Mesenteric fat pad (tissue), 1 donor: ENCODE measurements at places on chromosomes 3 and 15. TPM values are rescaled to one million over a fixed set of nuclear protein-coding genes. Genes with fewer than 3 reads are reported as not detected.

The DLEC1 gene
- total RNA-seq, result 1.9 TPM

DNA sequence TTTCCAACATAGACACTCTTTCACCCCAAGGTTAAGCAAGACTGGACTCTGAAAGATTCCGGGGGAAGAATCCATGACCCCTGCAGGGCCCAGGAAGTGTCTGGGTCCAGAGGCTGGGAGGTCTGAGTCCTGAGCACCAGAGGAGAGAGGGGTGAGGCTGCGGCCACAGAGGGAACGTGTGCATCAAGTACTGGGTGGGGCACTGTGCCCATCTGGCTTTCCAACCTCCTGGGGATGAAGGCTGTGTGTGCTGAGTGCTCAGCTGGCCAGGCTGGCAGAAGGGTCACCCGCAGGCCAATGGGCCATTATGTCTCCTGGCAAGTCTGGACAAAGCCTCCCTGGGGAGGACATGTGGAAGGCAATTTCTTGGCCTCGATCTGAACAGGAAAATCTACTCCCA lies 3.3 kb downstream of the CHRNA3 start:
- DNase-seq, result peak; percentile 62

- no peak for DNase-seq
Observed at GRCh38 chr3:118067439-118067838, 967.2 kb downstream of the IGSF11 start.

- no peak for DNase-seq
Observed at GRCh38 chr3:126616931-126617330, 38.0 kb downstream of the TXNRD3 start.

DNA sequence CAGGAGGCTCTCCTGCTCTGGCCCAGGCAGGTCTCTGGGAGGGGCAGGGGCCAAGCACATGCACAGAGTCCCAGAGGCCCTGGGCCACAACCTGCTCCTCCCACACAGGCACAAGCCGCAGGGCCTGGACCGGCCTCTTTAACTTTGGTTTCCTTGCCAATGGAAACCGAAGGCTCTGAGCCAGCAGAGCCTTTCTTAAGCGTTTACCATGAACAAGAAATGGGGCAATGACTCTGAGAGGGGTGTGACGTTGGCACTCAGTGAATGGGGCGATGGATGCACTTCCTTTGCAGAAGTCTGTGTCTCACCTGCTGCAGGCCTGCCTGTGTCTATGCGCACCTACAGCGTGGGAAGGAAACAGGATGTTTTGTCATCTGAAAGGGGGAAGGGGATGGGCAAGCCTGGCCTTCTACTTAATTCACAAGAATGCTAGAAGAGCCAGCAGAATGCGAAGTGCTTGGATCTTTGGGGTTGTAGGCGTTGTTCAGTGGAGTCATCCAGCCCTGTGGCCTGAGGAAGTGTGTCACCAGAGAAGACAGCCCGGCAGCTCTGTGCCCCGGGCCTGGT lies 41.8 kb downstream of the IFT122 start:
- no peak for DNase-seq

DNA sequence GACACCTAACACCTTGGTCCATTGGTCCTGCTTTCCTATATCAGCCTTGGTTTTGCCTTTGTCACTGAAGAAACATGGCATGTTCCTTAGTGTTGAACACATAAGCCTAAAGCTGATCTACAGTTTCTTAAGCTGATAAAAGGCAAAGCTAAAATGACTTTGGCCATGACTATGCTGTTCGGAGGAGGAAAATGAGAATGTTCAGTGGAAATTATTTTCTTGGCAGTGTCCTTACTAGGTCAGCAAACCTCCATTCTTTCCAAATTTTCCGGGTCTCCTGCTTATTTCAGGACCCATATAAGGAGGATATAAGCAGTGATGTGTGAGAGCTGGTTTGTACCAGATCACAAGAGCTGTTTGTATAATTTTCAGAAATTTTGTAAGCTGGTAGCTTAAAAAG lies 832.9 kb upstream of the CFAP20DC start:
- DNase-seq, result no peak

DNA sequence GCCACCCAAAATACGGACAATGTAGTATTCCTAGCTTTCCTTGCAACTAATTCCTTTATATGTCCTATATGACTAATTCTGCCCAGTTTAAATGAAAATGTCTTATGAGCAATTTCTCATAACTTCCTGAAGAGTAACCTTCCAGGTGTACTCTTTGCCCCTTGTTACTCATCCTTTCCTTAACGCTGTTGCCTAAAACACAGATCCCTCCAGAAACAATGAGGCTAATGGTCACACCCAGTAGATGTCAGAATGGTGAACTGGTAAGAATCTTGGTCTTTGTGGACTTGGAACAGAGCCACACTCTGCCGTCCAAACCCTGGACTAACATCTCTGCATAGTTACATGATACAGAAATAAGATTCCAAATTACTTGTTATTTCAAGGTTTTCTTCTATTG lies 497.9 kb downstream of the IGSF11 start:
- DNase-seq, result no peak

DNA sequence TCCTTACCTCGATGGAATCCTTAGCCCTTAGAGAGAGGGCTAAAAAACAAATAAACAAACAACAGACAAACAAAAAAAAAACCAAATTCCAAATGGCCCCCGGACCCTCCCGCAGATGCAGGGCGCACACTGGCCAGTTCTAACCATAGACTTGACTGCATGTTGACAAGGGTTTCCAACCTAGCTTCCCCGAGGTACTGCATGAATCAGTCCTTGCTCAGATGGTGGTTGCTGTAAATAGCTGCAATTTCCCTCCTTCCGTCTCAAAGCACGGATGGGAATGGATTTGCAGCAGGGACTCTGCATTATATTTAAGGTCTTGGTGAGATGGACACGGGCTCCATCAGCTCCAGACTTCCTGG lies 162.8 kb downstream of the CD47 start:
- no peak for DNase-seq

The GOLGA6L1 gene
- total RNA-seq, result not detected

The C3orf70 gene
- 2.9 TPM for total RNA-seq

- no peak for DNase-seq
Observed at GRCh38 chr3:194967151-194968117, 281.8 kb downstream of the FAM43A start.

DNA sequence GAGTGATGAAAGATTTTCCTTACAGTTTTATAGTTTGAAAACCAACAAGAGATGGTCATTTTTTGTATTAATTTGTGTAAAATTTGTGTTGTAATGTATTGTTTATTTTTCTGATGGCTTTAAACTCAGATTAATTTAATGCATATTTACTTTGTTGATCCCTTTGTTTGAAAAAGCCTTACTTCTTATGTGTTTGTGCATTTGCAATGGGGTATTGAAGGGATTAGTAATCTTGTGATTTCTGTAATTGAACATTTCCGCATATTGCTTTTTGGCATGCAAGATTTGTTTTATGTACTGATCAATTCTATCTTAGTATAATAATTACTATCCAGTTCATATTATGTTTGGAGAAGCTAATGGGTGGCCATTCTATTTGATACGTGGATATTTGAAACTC lies 98.4 kb upstream of the ROBO1 start:
- no peak for DNase-seq
